K562 (cell line): ENCODE measurements at places on chromosomes 2 and 18. TPM values are rescaled to one million over a fixed set of nuclear protein-coding genes. Genes with fewer than 3 reads are reported as not detected.

Gene MYL12A
- 308 TPM in 2 replicates for total RNA-seq

Gene IL18RAP
- total RNA-seq, result 4.4 and 5.2 TPM in 2 replicates

Gene B4GALT6
- total RNA-seq, result 0.18 and 0.27 TPM in 2 replicates

Gene SERPINB4
- not detected in 2 replicates for total RNA-seq

Gene PRR30
- not detected in 2 replicates for total RNA-seq
